Activated naive CD4-positive, alpha-beta T cell treated with Interleukin-2 at 50 U/mL for 16 hours (primary cell): ENCODE measurements at places on chromosomes 2 and 18.

GRCh38 chr2:98448441-98449145, 3.9 kb downstream of the INPP4A start:
- DNase-seq = no peak

- DNase-seq = no peak
Observed at GRCh38 chr2:114753145-114753544, 310.7 kb downstream of the DPP10 start.

GRCh38 chr2:240372101-240372500, 63.4 kb upstream of the GPC1 start:
- DNase-seq = no peak

- no peak for DNase-seq
Observed at GRCh38 chr2:86305915-86306254, 31.5 kb downstream of the REEP1 start.

- no peak for DNase-seq
Observed at GRCh38 chr2:197990356-197990755, 186.0 kb downstream of the PLCL1 start.

DNA sequence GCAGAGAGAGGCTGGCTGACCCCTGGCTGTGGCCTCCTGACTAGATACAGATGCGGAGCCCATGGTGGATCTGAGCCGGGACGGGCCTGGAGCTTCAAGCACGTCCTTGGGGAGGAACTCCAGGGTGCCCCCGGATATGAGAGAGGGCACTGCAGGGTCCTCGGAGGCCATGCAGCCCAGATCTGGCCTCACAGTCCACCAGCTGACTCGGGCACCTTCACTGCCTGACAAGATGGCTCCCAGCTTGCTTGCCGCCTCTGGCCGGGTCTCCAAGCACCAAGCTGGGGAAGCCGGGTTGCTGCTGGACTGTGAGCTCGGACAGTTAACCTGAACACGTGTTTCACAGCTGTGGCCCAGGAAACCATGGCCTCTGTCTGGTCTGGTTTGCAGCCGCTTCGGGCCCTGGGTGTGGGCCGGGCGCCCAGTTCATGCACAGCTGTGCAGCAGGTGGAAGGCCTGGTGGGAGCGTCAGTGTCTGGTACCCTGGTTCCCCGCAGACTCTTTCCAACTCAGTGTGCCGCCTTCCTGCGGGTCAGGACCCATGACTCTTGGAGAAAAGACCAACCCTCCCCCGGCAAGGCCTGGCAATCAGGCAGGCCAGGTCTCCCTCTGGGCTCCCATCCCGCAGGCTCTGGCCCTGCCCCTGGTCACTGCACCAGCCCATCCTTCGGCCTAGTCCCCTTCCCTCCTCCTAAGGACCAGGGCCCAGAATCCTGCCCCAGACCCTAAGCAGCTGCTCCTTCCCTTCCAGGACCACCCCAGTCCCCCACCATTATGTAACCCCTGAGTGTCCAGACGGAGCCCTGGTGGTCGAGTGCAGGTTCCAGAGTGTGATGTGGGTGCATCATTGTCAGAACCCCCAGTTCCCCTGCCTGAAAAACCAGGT, 74.6 kb upstream of the OTOS start:
- no peak for DNase-seq

DNA sequence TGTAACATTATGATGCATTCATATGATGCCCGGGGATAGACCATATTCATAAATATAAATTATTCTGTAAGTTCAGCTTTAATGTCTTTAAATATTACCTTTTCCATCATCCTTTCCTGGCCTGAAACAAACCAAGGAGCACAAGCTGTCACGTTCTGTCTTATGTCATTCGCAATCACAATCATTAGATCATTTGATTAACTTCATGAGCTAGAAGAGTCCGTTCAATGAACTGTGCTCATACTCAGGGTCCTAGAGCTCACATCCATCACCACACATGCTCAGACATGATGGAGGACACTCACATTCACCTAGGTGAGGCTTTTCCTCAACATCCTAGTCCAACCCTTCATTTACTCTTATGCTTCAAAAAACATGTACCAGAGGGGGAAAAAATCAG, 599.0 kb upstream of the ID2 start:
- no peak for DNase-seq

DNA sequence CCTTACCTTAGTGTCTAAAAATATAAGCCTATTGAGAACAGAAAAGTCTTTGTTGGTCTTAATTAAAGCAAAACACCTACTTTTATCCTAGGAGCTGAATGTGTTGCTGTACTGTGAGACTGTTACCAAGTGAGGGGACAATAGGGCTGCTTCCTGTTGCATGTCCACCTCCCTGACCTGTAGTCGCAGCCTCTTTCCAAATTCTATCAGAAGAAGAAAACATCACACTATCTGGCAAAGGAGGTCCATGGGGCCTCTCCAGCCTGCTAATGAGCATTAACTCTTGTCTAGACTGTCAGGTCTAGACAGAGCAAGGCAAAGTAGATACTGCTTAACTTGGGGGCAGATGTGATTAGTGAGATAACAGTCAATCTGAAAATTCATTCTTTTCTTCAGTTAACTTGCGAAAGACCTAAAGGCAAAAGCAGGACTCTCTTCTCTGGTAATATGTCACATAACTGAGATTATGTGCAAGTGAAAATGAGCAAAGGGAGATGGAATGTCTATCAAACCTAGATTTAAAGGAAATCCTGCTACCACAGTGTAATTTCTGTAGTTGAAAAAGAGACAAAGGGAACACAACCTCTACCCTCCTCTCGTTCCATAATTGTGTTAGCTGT, 66.9 kb downstream of the CDH20 start:
- DNase-seq = no peak

- no peak for DNase-seq
Observed at GRCh38 chr18:55699233-55699765, 111.3 kb upstream of the TCF4 start.

DNA sequence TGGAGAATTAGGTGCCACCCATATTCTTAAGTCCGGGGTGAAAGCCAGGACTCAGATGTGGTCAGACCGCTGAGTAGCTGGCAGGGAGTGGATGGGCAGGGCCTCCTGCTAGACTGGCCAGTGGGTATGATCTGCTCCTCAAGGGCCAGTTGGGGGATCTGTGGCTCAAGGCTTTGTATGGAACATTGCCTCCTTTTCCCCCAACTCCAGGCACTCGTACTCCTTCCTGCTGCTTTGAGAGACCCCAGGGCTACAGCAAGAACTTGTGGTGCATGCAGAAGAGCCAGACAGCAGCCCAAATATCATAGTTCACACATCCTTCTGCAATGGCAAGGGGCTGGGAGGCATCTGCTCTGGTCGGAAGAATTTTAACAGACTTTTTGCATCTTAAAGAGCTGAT, 61.7 kb downstream of the PDCL3 start:
- no peak for DNase-seq

DNA sequence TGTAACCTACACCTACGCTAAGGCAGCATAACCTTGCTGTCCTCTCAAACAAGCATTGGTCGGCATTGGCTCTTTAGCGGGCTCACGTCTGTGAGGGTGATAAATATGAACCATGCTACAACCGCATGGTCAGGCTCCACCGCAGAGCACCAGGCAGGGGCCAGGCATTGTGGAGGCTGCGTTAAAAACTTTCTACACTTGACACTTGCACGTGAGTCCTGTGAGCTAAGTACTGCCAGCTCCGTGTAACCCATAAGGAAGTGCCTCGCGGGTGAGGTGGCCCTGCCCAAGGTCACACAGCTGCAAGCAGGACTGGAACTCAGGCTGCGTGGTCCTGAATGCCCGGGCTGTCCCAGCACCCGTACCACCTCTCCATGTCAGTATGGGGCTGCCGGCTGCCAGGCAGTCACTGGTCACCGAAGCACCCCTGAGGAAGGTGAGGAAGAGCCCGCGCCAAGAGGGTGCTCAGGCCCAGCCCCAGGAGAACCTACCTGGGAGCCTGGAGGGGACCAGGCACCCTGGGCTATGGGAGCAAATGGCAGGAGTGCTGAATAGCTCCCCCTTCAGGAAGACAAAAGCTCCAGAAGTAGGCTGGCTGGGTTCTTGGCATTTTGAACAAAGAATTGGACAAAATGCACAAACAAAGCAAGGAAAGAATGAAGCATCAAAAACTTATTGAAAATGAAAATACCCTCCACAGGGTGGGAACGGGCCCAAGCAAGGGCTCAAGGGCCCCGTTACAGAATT, 271.1 kb upstream of the RAB6C start:
- DNase-seq = no peak
